Chondrocyte (in vitro differentiated cells): ENCODE measurements at places on chromosomes 4 and X. TPM values are rescaled to one million over a fixed set of nuclear protein-coding genes. Genes with fewer than 3 reads are reported as not detected.

DNA sequence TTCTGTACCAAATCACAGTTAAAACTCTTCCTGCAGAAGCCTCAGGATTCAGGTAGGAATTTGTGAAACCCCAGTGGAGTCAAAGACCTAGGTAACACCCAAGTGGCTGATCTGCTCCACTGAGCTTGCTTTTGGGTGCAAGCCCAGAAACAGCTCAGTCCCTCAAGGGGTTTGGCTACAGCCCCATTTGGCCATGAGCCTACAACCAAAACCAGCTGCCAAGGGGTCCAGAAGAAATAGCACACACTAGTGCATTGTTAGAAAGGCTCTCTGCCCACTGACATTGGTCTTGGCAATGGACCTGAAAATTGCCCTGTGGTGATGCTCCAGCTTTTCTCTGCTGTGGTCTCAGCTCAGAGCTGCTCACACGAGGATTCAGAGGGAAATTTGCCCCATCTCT lies 577.4 kb upstream of the INTU start:
- H3K36me3 ChIP-seq, result peaks cover 10% of the 10 kb centered on the region
- H3K27ac ChIP-seq, result no peak overlapping the region
- H3K4me3 ChIP-seq, result no peak overlapping the region
- DNase-seq, result no peak

DNA sequence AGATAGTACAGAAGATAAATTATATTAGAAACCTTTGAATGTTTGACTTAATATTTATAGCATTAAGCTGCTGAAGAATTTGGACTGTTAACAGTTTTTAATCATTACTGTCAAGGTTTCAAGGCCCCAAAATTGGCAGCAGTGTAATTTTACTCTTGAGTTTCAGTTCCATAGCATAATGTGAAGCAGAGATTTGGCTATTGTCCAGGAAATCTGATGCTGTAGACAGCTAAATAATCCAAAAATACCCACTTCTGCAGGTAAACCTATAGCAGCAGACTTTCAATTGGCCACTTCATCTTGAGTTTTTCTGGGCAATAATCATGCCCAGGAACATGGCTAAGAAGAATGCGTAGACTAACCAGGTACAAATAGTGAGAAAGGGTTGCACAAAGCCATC lies 85.0 kb downstream of the RCHY1 start:
- no peaks in the 10 kb centered on the region for H3K4me1 ChIP-seq
- peaks cover 4% of the 10 kb centered on the region for H3K27me3 ChIP-seq
- no peak for DNase-seq
- H3K4me3 ChIP-seq, result no peak overlapping the region
- H3K27ac ChIP-seq, result no peak overlapping the region

Gene SEL1L3
- total RNA-seq, result 30.3 to 33.5 TPM (median 31.1 TPM) in 3 replicates

DNA sequence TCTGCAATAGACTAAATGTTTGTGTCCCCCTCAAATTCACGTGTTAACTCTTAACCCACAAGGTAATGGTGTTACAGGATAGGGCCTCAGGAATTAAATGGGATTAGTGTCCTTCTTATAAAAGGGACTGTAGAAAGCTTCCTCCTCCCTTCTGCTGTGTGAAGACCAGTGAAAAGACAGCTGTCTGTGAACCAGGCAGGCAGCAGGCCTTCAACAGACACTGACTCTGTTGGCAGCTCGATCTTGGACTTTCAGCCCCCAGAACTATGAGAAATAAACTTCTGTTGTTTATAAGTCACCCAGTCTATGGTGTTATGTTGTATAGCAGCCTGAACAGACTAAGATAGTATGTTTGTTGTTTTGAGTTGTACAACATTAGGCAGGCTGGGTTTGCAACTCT lies 208.1 kb downstream of the GBA3 start:
- no peaks in the 10 kb centered on the region for H3K36me3 ChIP-seq
- DNase-seq, result no peak
- peaks cover 2% of the 10 kb centered on the region for H3K27me3 ChIP-seq
- H3K4me1 ChIP-seq, result peaks cover 5% of the 10 kb centered on the region

Gene FAM236C
- total RNA-seq, result not detected in 3 replicates

Gene ADD1
- total RNA-seq, result 240 to 269 TPM (median 256 TPM) in 3 replicates

DNA sequence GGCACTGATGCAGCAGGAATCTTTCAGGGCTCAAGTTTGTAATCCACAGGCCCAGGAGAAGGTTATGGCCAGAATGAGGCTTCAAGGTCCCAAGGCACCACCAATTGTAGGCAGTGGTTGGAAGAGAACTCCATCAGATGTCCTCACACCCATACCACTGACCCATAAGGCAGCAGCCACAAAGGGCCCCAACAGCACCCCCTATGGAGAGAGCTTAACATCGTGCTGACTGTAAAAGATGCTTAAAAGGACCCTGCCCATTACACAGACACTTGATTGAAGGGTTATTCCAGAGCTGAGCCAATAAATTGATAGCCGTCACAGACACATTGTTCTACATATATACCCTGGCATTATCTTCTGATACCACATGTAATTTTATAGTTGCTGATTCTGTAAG lies 113.7 kb downstream of the SOWAHB start:
- peak overlapping the region; percentile 82 for H3K27ac ChIP-seq
- H3K4me3 ChIP-seq, result no peak overlapping the region
- DNase-seq, result no peak
- H3K27me3 ChIP-seq, result no peaks in the 10 kb centered on the region

DNA sequence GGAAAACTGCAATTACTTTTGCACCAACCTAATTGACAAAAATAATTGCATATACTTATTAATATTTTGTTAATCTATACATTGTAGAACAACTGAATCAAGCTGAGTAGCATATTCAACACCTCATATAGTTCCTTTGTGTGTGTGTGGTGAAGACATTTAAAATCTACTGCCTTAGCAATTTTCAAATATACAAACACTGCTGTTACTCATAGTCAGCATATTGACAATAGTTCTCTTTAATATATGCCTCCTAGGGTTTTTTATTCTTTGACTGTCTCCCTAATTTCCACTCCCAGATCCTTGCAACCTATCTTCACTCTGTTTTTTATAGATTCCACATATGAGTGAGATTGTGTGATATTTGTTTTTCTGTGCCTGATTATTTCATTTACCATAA lies 426.8 kb downstream of the PPARGC1A start:
- H3K27ac ChIP-seq, result no peak overlapping the region
- H3K36me3 ChIP-seq, result peaks cover under 1% of the 10 kb centered on the region
- no peak for DNase-seq
- no peak overlapping the region for H3K4me3 ChIP-seq

- H3K27ac ChIP-seq, result no peak overlapping the region
- no peaks in the 10 kb centered on the region for H3K36me3 ChIP-seq
- DNase-seq, result no peak
- no peak overlapping the region for H3K4me3 ChIP-seq
- H3K27me3 ChIP-seq, result no peaks in the 10 kb centered on the region
- peaks cover 9% of the 10 kb centered on the region for H3K4me1 ChIP-seq
Observed at GRCh38 chr4:13704761-13705160, 77.2 kb upstream of the BOD1L1 start.

DNA sequence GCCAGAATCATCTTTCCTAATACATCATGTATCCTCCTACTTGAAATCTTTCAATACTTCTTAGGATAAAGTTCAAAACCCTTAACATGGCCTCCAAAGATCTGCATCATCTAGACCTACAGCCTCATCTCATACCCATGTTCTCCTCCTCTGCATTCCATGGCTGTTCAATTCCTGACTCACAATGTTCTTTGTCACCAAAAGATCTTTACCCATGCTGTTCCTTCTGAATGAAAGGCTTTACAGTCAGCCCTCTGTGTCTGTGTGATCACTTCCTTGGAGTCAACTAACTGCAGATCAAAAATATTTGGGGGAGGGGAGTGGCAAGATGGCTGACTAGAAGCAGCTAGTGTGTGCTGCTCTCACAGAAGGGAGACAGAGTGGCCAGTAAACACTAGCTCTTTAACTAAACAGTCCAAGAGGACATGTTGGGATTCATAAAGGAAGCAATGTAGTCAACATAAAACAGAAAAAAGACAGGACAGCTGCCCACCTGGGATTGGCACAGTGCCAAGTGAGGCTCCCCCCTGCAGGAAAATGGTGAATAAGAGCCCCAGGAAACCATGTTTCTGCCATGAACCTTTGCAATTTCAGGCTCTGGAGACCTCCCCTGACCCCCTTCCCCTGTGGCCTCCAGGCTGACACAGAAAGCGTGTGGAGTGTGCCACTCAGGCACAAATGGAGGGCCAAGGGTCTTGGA lies 31.9 kb downstream of the CBR4 start:
- no peaks in the 10 kb centered on the region for H3K4me1 ChIP-seq
- no peak overlapping the region for H3K4me3 ChIP-seq
- peaks cover 44% of the 10 kb centered on the region for H3K36me3 ChIP-seq
- no peak for DNase-seq

DNA sequence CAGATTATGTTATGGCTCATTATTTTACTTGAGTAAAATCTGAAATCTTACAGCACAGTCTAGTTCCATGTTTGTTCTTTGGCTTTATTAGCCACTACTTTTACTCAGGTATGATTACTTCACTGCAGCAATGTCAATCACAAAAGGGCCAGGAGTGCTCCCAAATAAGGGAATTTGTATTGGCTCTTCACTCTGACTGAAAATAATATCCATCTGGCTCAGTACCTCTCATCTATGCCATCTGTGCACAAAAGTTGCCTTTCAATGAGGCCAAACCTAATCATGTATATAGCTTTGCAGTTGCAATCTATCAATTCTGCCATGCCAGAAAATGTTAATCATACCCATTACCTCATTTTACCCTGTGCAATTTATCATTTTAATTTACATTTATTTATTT lies 161.1 kb downstream of the TECRL start:
- no peak for DNase-seq
- H3K36me3 ChIP-seq, result no peaks in the 10 kb centered on the region
- no peak overlapping the region for H3K4me3 ChIP-seq

- no peak overlapping the region for H3K27ac ChIP-seq
- H3K36me3 ChIP-seq, result no peaks in the 10 kb centered on the region
- no peak for DNase-seq
- no peak overlapping the region for H3K4me3 ChIP-seq
- no peaks in the 10 kb centered on the region for H3K27me3 ChIP-seq
Observed at GRCh38 chrX:22648281-22648680, 351.5 kb upstream of the DDX53 start.

Gene OTUD6A
- not detected in 3 replicates for total RNA-seq

Gene LARP1B
- 20.9 to 23.6 TPM (median 21.9 TPM) in 3 replicates for total RNA-seq

Gene TTC29
- 0.20 to 0.41 TPM (median 0.22 TPM) in 3 replicates for total RNA-seq

GRCh38 chrX:111581086-111581485 lies 69.6 kb downstream of the SERTM2 start:
- no peak overlapping the region for H3K4me3 ChIP-seq
- H3K27ac ChIP-seq, result no peak overlapping the region
- H3K36me3 ChIP-seq, result no peaks in the 10 kb centered on the region
- no peak for DNase-seq
- H3K4me1 ChIP-seq, result no peaks in the 10 kb centered on the region

Gene SMIM31
- not detected in 3 replicates for total RNA-seq

Gene CYSLTR1
- total RNA-seq, result not detected in 3 replicates

DNA sequence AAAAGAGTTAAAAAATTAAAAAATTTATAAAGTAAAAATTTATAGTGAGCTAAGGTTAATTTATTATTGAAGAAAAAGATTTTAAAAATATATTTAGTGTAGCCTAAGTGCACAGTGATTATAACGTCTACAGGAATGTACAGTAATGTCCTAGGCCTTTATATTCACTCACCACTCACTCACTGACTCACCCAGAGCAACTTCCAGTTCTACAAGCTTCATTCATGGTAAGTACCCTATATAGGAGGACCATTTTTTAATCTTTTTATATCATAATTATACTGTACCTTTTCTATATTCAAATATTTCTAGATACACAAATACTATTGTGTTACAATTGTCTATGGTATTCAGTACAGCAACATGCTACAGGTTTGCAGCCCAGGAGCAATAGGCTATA lies 1623.2 kb downstream of the RPA4 start:
- no peak for DNase-seq
- H3K36me3 ChIP-seq, result no peaks in the 10 kb centered on the region
- H3K4me1 ChIP-seq, result peaks cover 2% of the 10 kb centered on the region
- H3K4me3 ChIP-seq, result no peak overlapping the region
- no peak overlapping the region for H3K27ac ChIP-seq
- H3K27me3 ChIP-seq, result no peaks in the 10 kb centered on the region

- peaks cover 1% of the 10 kb centered on the region for H3K27me3 ChIP-seq
- no peak overlapping the region for H3K4me3 ChIP-seq
- no peaks in the 10 kb centered on the region for H3K4me1 ChIP-seq
- no peak for DNase-seq
- H3K27ac ChIP-seq, result no peak overlapping the region
Observed at GRCh38 chr4:46586566-46586965, 196.6 kb upstream of the GABRA2 start.

- H3K4me1 ChIP-seq, result peaks cover 4% of the 10 kb centered on the region
- no peak overlapping the region for H3K4me3 ChIP-seq
Observed at GRCh38 chr4:146275370-146275769, 61.0 kb downstream of the REELD1 start.

GRCh38 chrX:13761606-13762414 lies 27.3 kb downstream of the OFD1 start:
- H3K27ac ChIP-seq, result peak overlapping the region; percentile 36
- no peaks in the 10 kb centered on the region for H3K27me3 ChIP-seq
- peaks cover 22% of the 10 kb centered on the region for H3K36me3 ChIP-seq
- DNase-seq, result no peak
- H3K4me1 ChIP-seq, result peaks cover 16% of the 10 kb centered on the region

DNA sequence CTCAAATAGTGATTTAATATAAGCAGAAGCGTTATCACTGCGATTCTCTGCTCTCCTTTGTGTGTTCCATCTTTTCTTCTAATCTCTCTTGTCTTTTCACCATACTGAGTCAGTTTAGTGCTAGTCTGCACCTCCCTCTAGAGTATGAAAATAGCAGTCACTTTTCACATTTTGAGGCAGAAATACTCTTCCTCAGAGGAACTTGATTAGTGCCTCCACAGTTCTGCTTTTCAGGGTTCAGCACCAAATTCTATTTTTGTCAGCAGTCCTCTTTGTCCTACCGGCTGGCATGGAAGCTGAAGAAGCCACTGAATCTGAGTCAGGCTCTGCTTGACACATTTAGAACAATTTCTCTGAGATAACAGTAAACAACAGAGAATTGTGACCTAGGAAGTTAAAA lies 49.7 kb upstream of the ANKRD17 start:
- peak overlapping the region; percentile 11 for H3K27ac ChIP-seq
- no peaks in the 10 kb centered on the region for H3K36me3 ChIP-seq
- DNase-seq, result no peak
- H3K27me3 ChIP-seq, result no peaks in the 10 kb centered on the region

Gene SLC10A4
- 0.18 TPM in 1 of 3 replicates, not detected in the others for total RNA-seq

Gene TMPRSS11B
- total RNA-seq, result not detected in 3 replicates

DNA sequence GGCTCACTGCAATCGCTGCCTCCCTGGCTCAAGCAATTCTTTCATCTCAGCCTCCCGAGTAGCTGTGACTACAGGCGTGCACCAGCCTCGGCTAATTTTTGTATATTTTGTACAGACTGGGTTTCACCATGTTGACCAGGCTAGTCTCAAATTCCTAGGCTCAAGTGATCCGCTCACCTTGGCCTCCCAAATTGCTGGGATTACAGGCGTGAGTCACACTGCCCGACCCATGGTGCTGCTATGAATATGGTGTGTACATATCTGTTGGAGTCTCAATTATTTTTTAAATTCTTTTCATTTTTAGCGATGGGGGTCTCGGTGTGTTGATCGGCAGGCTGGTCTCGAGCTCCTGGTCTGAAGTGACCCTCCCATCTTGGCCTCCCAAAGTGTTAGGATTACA lies 78.0 kb upstream of the PRKX start:
- H3K27me3 ChIP-seq, result peaks cover 50% of the 10 kb centered on the region
- H3K4me1 ChIP-seq, result peaks cover 5% of the 10 kb centered on the region
- H3K27ac ChIP-seq, result no peak overlapping the region
- H3K36me3 ChIP-seq, result no peaks in the 10 kb centered on the region

- no peak overlapping the region for H3K4me3 ChIP-seq
- H3K36me3 ChIP-seq, result no peaks in the 10 kb centered on the region
- H3K27ac ChIP-seq, result no peak overlapping the region
- H3K4me1 ChIP-seq, result peaks cover 3% of the 10 kb centered on the region
- DNase-seq, result no peak
Observed at GRCh38 chrX:132393085-132393484, 95.8 kb downstream of the MBNL3 start.
